SK-N-SH treated with all-trans-retinoic acid at 6 μM for 48 hours (cell line): ENCODE measurements at places on chromosomes 1 and 21.

- no peak for ATAC-seq
These were observed 32.7 kb downstream of the TRIM11 start for GRCh38 chr1:228373681-228374571.

DNA sequence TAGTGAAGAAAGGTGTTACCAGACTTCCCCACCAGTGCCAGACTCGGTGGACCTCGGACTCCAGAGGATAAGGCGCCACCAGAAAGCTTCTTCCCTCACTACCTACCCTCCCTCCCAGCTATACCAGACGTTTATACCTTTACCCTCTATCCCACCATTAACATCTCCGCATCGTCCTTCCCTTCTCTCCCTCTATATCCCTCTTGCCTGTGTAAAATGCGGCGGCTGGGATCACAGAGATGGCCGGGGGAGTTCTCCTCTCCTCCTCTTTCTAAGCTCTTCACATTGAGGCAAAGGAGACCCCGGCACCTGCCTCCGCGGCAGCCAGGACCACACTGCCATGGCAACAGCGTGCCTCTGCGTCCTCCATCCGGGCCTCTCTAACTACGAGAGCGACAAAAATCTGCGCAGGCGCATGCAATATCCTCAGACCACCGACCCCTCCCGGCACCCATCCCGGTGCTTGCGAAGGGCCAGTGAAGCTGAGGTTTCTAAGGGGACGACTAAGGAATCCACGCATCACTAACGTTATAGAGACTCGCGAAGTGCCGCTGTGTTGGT, at the start of gene CCDC181:
Gene CCDC181, minus strand, starts transcription at position 394 of the 561 bp plus-strand sequence. CDS start 2,547 bp downstream, outside the sequence.
- peak; percentile 99 for ATAC-seq

DNA sequence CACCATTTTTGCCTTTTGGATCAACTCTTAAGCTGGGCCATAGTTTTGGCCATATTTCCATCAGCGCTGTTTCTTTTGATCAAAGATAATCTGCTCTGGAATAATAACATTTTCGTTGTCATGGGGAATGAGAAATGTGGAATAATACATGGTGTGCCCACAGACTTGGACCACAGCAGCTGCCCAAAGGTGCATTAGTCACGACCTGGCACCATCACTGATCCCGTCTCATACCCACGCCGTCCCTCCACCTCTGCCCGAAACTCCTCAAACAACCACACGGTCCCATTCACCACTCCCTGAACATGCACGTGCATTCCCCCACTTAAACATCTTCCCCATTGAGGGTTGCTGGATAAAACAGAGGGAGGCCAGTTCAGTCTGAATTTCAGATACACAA, 76.9 kb downstream of the SLC66A1 start:
- no peak for ATAC-seq

- no peak for ATAC-seq
These were observed 2.6 kb upstream of the CDC7 start for GRCh38 chr1:91498035-91498434.

GRCh38 chr1:119808972-119809550, 2.2 kb downstream of the REG4 start:
- ATAC-seq = peak; percentile 98

- ATAC-seq = no peak
These were observed 12.2 kb upstream of the SLC44A3 start for GRCh38 chr1:94807742-94808491.

DNA sequence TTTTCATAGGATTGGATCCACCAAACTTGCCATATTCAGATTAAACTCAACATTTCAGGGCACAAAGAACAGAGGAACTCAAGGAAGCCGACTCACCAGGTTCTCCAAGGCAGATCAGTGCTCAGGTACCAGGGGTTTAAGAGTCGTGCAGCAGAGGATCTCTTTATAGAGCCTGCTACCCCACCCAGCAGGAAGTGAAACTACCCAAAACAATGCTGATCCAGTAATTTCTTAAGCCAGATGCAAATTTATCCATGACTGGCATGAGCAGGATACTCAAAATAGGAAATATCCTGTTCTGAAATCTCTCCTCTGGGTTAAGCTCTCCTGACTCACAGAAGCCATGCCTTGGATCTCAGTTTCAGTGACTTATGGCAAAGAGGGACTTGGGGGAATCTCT, at the start of gene SPRR2A:
Gene SPRR2A, minus strand, starts transcription at position 138 of the 400 bp plus-strand sequence. CDS start 777 bp downstream, outside the sequence.
- no peak for ATAC-seq
